Stimulated activated CD8-positive, alpha-beta memory T cell treated with anti-CD3 and anti-CD28 coated beads, Interleukin-15, amount 100 ng/mL, for 1 hour (primary cell): ENCODE measurements at places on chromosomes 3 and 15.

GRCh38 chr3:35616346-35616745 is 23.0 kb upstream of the ARPP21 start:
- no peak for DNase-seq

DNA sequence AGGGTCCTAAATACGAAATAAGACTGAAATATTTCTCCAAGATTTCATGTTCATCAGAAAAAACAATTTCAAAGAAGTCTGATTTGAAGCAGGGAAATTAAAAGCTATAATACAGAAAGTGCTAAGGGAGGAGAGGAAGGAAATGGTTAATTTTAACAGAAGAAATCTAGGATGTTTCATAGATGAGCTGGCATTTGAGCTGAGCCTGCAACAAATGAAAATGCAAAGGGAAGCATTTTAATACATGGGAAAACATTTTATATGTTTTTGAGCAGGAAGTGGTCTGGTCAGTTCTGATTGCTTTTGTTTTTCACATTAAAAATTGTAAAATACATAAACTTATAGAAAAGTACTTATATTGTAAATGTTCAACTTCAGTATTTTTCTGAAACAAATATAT is 17.2 kb upstream of the RAP2B start:
- no peak for DNase-seq

DNA sequence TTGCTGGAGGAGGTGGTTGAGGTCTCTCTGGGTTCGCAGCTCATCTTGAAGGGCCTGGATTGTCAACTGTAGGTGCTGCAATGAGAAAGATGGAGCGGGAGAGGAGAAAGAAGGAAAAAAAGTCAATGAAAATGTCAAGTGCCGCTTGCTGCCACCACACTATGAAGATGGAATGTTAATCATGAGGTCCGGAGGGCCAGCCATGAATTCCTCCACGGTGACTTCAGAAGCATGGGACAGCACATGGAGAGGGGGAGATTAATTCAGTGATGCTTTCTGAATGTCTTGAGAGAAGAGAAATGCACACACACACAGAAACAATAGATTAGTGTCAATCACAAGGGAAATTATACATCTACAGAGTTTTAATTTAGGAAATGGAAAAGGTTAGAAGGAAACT is 171.9 kb downstream of the ERC2 start:
- no peak for DNase-seq

DNA sequence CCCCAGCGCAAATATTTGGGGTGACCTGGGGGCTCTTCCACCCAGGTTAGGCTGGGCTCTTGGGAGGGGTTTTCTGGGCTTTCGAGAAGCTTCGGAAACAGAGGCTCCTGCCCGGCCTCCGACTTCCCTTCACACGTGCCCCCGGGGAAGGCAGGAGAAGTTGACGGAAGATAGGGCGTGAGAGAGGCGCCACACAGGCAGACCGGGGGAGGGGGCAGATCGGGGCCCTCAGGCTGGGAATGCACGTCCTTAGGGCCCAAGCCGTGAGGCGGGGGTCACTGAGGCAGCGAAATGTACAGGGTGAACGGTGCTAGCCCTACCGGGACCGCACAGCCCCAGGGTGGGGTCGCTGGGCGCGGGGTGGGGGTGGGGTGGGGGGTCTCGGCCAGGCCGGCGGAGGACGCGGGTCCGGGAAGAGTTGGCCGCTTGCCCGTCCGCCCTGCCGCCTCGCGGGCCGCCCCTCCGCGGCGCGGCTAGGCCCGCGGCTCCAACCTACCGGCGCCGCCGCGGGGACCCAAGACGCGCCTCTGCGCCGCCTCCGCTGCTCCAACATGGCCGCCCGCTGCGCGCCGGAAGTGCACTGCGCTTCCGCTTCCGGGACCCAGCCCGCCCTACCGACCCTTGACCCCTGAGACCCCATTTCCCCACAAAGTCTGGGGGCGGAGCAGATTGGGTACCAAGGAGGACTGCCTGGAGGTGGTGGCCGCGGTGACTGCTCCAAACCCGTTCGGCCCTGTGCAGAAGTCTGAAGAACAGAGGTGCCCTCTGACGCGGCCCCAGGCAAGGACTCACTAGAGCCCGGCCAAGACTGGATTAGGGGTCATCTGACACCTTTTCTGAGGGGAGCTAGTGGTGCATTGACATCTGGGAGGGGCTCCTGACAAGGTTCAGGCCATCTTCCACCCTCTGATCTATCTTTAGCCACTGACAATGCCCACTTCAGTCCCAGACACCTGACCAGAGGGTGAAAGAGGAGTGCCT is at the start of gene CCDC71:
CCDC71 (minus strand) TSS at position 561 of the 981 bp plus-strand sequence. CDS start 2,123 bp downstream, outside the sequence.
- DNase-seq, result peak; percentile 47

DNA sequence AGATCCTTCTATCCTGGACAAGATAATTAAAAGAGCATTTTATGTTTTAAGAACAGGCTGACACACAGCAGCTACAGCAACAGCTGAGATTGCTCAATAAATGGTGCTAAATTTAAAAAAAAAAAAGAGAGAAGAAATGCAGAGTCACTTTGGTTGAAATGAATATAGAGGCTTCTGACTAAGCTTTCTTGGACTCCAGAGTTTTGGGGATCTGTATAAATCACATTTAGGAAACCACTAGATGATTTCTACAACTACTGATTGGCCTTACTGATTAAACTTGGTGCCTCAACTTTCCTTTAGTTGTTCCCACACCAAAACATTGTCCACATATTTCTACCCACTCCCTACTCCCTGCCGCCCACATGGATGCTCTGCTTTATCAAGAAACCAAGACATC is 132.9 kb upstream of the ZBTB20 start:
- DNase-seq, result no peak
